ENCODE measurements at places on chromosomes 2 and 18.
A peak's percentile ranks its signal among the peaks of the same experiment; 100 is the strongest.

DNA sequence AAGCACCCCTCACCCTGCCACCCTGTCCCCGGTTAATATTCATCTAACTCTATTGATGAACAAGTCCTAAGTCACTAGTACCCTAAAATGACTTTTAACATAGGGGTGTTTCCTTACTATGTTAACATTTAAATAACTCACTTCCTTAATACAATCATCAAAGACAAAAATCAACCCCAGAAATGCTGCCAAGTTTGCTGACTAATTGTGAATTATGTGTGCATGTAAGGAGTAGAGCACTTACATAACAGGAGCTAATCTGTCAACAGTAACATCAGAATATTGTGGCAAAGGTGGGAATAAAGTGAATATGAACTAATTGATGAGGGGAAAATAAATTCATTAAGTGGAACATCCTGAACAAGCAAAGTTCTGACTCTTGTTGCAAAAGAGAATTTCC lies 81.4 kb upstream of the ERBB4 start:
- DNase-seq: no peak

DNA sequence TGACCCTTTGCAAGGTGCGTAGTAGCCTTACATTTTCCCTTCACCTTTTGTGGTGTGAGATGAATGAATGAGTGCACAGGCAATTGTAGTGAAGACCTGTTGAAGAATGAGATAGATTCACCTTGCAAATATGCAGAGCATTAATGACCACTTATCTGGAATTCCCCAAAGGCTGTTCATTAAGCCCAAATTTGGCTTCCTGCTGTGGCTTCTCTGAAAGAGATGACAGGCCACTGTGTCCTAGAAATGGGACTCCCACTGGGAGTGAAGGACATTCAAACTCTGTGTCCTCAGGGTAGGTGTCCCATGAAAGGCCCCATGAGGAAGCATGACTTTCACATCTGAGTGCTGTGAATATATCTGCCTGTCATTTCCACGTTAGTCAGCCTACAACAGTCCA lies 1821.8 kb upstream of the PIK3C3 start:
- DNase-seq: no peak

DNA sequence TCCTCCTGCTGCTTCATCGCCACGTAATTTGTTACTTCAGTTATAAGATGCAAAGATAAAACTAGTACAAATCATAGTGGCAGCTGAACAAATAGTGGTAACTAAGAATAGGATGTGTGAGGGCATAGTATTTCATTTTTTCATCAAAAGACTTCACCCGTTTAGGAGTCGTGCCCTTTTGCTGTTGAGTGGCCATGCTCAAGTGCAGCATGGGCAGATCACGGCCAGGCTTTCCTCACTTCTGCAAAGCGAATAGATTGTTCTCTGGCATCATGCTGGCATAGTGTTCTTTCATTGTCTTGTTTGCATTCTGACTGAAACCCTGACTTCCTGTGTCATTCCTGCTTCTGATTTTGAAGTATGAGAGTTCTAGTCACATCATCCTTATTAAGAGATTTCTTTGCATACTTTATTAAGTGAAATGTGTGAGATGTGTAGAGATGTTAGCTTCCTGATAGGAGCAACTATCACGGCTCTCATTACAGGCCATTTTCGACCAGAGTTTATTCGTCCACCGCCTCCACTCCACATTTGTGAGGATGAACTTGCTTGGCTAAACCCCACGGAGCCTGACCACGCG lies 11.8 kb downstream of the CNOT11 start:
- no peak for DNase-seq

DNA sequence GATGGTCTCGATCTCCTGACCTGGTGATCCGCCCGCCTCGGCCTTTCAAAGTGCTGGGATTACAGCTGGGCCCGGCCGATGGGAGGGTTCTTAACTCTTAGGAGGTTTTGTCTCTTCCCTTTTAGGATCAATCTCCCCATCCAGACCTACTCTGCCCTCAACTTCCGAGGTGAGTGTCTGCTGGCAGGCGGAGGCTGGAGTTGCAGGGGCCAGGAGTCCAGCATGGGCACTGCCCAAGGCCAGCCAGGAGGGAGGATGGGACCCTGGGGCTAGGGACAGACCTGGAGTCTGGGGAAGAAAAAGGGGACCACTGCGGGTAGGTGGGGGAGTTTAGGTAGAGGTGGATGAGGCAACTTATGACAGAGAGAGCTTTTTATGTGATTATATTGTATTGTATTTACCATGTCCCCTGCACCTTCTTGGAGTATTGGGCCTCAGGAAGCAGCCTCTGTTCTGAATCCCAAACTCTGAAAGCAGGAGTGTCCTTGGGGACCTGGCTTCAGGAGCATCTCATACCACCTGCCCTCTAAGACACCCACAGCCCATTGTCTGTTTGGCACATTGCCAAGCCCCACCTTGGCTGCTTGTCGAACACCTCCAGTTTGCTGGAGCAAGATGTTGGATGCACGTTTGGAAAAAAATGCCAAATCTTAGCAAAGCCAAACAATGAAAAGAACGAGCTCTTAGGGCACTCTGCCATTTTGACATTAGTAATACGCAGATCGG lies 5.6 kb downstream of the DES start:
- no peak for DNase-seq

GRCh38 chr2:10297959-10298531 lies 4.7 kb upstream of the HPCAL1 start:
- no peak for DNase-seq

- no peak for DNase-seq
Measured at GRCh38 chr18:40832362-40832761, 1122.7 kb upstream of the PIK3C3 start.

DNA sequence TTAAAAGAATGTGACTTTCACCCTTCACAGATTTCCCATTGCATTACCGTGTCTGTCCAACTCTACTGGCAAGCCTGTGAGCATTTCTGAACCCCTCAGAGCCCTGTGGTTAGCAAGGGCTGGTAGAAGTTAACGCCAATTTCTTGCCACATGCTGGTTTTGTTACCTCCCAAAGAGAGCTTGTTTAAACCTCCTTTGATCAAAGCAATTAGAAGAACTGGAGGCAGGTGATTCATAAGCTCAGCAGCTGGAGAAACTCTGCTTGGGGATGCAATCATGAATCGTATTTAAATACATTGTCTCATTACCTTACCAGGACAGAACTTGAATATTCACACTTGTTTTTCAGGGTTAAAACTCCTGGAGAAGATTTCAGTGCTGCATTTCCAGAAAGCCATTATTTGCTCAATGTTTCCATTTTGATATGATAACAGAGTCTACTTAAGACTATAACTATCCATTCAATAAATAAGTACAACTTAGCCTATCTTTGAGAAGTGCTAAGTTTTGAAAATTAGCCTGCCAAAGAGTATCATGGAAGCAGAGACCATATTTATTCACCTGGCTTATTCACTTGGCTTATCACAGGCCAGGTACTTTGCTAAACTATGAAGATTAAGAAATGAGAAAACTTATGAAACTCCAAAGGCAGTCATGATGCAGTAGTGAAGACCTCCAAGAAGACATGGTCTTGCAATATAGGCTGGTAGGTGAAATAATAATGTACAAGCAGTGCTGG lies 292.8 kb downstream of the INSIG2 start:
- DNase-seq: no peak

GRCh38 chr2:112848833-112849232 lies 12.3 kb upstream of the IL1B start:
- DNase-seq: no peak

GRCh38 chr2:239824046-239824694 lies 201.0 kb downstream of the NDUFA10 start:
- DNase-seq: peak; percentile 62

DNA sequence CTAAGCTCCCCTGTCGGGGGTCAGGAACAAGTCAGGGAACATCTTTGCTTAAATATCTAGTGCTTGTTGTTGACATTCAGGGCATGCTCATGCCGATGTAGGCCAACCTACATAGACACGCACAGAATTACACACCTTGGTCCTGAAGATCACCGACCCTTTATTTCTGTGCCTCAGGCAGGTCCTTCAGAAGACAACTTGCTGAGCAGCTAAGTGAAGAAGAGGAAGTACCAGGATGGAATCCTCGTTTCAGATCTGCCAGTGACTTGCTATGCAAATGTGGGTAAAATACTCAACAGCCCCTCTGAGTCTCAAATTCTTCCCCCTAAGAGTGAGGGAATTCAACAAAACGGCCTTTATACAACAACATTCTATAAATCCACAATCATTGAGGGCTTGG lies 494.7 kb downstream of the BCL11A start:
- no peak for DNase-seq

- DNase-seq: no peak
Measured at GRCh38 chr2:100580367-100581276, 17.8 kb downstream of the PDCL3 start.

DNA sequence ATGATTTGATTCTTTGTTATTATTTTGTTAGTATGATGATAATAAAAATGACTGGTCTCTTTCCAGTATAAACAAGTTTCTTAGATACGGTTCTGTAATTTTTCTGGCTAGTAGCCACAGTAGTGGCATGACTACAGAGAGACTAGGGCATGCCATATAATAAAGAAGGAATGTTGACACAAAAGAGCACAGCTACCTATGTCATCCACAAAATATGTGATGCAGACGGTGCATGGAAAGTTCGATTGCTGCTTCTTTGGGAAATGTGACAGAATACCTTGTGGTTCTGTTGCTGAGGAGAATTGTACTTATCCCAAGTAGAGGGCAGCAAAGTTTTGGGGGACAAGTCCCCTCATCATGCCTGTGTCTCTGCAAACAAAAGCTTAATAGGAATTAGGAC lies 26.1 kb upstream of the SETBP1 start:
- DNase-seq: no peak

DNA sequence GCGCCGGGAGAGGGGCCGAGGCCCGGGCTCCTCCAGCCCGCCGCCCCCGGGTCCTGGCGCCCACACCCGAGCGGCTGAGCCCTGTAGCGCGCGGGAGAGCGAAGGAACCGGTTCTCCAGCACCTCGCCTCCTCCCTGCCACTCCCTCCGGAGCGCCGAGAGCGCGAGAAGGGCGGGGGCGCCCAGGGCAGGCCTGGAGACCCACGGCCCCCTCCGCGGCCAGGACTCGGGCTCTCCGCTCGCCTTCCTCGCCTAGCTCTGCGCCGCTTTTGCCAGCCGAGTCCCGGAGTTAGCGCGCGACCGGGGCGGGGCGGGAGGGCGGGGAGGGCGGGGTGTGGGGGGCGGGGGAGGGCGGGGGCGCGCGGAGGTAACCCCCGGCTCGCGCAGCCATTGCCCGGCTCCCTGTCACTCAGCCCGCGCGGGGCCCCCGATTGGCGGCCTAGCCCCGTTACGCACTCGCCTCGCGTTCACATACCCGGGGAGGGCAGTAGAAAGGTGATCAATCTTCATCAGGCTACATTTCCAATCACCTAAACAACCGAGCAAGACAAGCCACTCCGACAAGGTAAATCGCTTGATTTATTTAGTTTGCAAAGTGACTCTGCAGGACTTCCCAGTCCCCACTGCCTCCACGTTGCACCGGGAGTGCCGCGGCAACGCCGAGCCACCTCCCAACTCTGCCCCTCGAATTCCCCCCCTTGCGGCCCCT lies at the start of gene OTX1:
TSS of gene OTX1 (plus strand) at position 497 of the 708 bp plus-strand sequence. CDS start 2,161 bp downstream, outside the sequence.
- no peak for DNase-seq

GRCh38 chr2:98935777-98936352 lies at the start of gene CRACDL:
Gene CRACDL, minus strand, starts transcription at chr2:98936225. Its CDS starts 89,425 bp downstream, at chr2:98846800.
- DNase-seq: no peak

DNA sequence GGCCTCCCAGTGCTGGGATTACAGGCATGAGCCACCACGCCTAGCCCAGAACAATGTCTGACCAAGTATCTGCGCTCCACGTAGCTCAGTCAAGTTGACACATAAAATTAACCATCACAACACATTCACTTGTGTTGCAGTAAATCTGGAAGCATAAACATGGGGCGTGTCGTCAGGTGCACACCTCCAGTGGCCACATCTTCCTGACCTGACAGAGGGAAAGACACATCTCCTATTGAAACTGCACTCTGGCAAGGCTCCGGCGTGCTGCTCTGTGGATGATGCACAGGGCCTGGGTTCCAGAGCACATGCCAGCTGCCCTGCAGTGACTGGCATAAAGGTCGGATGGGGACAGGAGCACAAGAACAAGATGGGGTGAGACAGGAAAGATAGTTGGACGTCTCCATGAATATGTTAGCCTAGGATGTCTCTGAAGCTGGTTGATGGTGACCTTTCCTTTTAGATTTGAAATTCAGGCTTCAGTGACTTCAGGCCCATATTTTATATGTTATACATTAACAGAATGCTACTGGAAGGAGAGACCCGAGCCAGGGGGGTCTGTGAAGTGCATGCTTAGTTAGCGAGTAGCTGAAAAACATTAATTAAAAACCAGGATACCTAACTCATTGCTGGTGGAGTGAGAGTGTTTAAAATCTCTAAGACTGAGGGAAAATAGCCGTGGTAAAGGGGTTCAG lies 10.9 kb downstream of the IMPA2 start:
- no peak for DNase-seq

GRCh38 chr2:74099835-74100234 lies 47.9 kb downstream of the BOLA3 start:
- no peak for DNase-seq

DNA sequence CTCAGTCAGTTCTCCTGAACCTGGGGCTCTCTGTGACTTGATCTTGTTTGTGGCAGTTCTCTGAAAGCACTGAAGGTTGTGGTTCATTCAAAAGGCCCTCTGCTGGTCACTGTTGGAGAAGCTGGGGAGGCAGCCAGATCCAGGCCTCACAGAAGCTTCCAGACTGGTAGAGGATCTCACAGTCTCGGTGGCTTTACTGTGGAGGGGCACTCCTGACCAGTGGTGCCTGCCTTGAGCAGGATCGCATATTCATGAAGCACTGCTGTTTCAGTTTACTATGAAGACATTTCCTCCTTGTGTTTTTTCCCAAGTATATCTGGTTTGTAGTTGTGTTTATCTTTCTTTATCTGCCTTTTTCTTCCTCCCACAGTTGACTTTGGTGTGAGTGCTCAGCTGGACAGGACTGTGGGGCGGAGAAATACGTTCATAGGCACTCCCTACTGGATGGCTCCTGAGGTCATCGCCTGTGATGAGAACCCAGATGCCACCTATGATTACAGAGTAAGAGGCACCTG lies 133.9 kb downstream of the MAP4K4 start:
- DNase-seq: peak; percentile 51

GRCh38 chr18:13006531-13007247 lies 15.5 kb downstream of the CEP192 start:
- no peak for DNase-seq

DNA sequence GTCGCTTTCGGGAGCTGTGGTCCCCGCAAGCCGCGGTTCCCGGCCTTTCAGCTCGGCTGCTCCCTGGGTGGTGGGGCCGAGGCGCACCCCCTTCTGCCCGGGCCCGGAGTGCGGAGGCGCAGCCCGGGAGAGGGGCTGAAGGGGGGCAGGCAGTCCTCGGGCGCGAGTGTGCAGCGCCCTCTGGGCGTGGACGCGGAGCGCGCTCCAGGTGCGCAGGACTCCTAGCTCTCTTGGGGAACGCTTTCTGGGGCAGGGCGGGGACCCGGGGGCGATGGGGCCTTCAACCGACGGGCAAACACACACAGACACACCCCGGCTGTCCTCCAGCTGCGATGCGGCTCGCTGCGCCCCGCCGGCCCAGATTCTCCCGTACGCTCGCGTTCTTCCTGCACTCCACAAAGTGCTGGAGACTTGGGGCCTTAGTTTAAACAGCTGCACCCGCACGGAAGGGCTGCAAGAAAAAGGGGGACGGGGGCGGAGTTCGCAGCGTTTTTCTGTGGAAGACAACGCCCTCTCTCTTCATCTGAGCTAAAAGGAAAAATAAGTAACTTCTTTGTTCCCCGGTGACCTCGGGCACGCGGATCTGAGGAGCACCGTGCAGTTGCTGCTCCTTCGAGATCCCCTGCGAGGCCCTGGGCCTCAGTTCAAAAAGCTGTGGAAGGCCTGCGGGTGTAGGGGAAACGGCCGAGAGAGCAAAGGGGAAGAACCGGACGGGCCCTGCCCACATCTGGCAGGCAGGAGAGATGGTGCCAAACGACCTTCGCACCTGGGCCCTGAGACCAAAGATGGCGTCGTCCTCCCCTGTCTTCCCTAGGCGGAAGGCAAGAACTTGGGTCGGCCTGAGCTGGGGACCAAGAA lies 593 bp upstream of the SDC1 start:
- DNase-seq: no peak

Measured in NT2/D1 (cell line).